ENCODE measurements at places on chromosomes 12 and 14.

- DNase-seq = no peak
Measured at GRCh38 chr12:23945249-23945648, 4.2 kb downstream of the SOX5 start.

GRCh38 chr12:13002301-13003097 is 2.4 kb upstream of the HEBP1 start:
- DNase-seq = no peak

DNA sequence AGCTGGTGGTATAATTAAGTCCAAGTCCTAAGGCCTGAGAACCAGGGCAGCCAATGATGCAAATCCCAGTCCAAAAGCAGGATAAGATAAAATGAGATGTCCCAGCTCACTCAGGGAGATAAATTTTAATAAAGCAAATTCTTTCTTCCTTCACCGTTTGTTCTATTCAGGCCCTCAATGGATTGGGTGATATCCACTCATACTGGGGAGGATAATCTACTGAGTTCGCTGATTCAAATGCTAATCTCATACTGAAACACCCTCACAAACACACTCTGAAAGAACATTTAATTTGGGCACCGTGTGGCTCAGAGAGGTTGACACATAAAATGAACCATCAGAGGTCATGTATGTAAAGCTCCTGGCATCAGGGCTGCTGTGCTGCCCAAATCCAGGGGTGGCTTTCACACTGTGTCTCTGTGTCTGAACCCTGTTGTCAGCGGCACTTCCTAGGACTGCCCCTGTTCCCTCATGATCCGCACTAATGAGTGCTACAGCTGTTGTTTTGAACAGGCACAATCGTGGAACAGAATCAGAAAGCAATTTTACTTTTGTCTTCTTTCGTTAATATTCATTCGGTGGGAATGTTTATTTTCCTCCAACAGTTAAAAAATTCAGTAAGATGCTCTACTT is 428.5 kb upstream of the FBXO33 start:
- no peak for DNase-seq

DNA sequence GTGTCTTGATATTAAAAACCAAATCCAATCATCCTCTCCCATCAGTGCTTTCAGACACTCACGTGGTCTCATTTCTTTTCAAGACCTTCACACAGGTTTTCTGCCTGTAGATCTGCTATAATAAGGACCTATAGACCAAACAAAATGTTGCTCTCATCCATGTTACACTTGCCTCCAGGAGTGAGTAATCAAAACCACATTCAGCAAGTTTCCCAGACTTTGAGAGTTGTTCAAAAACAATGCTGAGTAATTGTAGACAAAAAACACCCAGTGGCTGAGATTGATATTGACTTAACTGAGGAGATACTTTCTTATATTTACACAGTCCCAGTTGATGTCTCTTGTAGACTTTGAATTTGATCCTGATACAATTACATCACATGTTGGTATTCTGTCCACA is 383.1 kb downstream of the TMEM132D start:
- no peak for DNase-seq

- no peak for DNase-seq
Measured at GRCh38 chr12:89333564-89334252, 18.6 kb downstream of the DUSP6 start.

DNA sequence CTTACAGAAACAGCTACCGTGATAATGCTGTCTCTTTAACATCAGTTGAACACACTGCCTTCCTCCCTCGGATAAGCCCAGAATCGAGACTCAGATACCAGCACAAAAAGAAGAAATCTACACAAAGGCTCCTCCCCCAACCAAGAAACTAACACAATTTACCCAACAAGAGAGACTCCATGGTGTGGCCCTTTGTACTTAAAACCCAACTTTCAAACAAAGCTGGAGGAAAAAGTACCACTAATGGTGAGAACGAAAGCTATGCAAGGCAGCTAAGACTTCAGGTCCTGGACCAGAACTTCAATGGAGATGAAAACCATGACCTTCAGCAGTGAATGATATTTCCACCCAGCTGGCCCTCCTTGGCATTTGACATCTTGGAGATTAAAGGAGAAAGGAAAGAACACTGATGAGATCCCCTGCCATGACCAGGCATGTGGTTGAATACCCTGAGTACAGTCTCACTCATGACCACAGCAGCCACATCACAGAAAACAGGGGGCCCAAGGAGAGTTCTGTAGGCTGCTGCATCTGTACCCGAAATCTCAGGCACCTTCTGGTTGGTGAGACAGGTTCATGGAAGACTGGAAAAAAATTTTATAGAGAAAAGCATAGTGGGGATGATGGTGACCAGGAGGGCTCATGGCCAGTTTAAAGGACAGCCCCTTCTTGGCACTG is 36.7 kb downstream of the RBM19 start:
- DNase-seq = peak; percentile 6

- no peak for DNase-seq
Measured at GRCh38 chr12:42733911-42734310, 144.4 kb upstream of the PRICKLE1 start.

- peak; percentile 12 for DNase-seq
Measured at GRCh38 chr12:80040075-80040738, 59.1 kb upstream of the OTOGL start.

DNA sequence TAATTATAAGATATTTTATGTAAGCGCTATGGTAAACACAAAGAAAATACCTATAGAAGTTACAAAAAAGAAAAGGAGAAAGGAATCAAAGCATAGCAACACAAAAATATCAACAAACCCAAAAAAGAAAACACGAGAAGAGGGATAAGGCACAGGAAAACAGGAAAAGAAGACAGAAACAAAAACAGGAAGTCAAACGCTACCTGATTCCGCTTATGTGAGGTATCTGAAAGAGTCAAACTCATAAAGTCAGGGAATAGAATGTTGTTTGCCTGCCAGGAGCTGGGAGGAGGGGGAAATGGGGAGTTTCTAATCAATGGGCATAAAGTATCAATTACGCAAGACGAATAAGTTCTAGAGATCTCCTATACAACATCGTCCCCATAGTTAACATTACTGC is 39.9 kb upstream of the GPR132 start:
- DNase-seq = no peak

- no peak for DNase-seq
Measured at GRCh38 chr12:47797441-47797840, 22.3 kb downstream of the HDAC7 start.

- no peak for DNase-seq
Measured at GRCh38 chr14:58575956-58576355, 61.8 kb upstream of the DACT1 start.

DNA sequence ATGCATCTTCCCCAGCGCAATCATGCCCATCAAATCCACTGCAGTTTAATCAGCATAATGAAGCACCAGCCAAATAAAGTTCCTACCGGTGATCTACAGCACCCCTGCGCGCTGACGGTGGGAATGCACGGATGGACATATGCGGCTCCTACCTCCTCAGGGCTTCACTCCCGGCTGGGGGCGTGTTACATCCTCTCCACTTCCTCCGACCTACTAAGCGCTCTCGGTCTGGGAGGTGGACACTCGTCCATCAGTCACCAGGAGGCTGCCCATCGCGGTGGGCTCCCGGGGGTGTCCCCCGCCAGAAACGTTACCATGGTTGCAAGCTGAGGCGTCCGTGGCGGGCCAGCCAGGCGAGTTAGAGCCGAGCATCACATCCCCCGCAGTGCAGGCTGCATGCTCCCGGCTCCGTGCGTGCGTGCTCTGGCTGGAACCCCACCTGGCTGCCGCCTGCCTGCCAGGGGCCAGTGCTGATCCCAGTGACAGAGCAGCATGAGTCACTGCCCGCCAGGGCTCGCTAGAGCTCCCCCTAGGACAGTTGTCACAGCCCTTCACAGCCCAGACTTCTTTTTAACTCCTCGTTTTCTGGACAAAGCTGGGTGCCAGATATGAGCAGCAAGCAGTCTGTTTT is 73.0 kb downstream of the CIT start:
- DNase-seq = no peak

DNA sequence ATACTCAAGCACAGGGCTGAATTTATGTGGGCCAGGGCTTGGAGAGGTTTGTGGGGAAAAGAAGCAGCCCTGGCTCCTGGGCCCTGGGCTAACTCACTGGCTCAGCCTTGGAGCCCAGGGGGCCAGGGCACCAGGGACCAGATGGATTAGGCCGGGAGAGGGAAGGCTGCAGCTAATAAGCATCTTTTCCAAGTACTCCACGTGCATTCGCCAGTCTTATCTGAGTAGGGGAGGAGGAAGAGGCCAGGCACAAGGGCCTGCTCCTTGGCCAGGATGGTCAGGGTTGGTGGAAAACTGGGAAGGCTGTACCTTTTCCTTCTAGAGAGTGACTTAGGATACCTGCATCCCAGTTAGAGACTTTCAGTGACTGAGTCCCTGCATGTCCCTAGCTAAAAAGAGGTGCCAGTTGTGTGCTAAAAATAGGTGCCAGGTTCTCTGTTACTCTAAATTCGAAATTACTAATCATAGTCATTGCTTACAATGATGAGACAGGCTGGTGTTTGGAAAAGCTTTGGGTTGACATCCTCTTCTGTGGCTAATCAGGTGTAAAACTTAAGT is 1.3 kb downstream of the GLRX5 start:
- DNase-seq = no peak

DNA sequence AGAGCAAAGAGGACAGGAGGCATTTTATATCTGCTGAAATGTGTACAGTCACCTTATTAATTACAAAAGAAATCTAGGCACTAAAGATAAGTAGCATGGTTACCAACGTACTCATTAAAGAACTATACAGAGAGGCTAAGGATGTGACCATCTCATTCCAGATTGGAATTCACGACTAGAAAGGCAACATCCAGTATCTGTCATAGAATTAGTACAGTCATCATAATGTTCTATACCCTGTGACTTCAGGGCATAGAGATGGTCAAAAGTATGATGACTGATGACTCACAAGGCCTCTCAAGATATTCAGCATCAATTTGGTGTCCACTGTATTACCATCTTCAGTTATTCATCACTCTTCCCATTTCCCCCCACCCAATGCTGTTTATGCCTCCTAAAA is 144.0 kb upstream of the PLEKHG7 start:
- no peak for DNase-seq

GRCh38 chr14:104130974-104131651 is 7.3 kb upstream of the KIF26A start:
- no peak for DNase-seq

GRCh38 chr12:94570161-94570560 is 80.2 kb downstream of the TMCC3 start:
- no peak for DNase-seq

DNA sequence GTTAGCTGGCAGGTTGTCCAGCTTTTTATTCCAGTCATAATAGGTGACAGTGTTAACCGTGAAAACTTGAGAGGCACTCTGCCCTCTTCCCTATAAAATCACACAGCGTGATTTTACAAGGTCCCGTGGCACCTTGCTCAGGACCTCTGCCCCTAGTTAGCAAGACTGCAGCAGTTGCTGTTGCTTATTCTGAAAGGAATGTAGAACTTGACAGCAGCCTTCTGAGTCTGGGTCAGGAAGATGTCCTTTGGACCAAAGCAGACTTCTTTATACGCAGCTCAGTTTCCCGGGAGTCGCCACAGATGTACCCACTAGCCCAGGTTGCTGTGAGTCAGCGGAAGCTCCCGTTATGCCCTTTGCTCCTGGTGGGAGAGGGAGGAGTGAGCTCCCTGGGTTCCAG is 13.2 kb downstream of the PRKAB1 start:
- DNase-seq = no peak

DNA sequence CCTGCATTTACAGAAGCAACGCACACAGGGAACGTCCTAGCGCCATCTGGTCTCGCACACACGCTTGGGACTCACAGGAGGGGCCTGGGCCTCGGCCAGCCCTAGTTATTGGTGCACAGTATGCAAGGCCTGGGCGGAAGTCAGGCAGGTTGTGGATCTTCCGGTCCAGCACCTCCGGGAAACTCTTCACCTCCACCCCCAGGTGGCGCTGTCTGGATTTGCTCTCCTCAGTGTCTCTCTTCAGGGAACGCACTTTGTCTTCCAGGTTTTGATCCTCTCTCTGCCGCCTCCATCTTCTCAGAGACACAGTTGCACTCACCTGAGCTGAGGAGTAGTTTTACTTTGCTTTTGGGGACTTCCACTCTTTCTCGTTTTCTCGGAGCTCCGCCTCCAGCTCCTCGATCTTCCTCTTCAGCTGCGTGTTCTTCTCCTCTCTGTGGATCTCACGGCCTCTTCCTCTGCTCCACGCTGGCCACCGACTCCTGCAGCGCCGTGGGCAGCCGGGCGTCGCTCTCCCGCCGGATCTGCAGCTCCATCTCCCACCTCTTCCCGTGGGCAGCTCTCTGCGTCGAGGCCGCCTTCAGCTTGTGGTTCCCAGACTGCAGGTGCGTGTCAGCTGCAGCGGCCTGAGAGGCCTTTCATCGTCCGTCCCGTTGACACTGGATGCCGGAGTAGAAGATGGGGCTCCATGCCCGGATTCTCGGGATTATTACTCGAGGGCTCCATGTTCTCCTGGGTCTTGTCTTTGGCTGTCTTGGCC is 933.8 kb downstream of the TMEM121 start:
- DNase-seq = peak; percentile 39

DNA sequence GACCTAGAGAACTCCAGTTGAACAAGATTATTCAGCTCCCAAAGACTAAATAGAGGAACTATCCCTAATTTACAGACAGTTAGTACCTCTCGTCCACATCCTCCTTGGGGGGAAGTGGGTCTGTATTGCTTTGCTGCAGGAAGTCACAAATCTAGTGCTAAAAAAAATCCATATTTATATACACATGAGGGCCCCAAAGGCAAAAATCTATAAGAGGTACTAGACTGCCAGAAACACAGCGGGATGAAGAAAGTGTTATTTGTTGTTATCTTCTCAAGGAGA is 190.1 kb downstream of the TTC8 start:
- no peak for DNase-seq

DNA sequence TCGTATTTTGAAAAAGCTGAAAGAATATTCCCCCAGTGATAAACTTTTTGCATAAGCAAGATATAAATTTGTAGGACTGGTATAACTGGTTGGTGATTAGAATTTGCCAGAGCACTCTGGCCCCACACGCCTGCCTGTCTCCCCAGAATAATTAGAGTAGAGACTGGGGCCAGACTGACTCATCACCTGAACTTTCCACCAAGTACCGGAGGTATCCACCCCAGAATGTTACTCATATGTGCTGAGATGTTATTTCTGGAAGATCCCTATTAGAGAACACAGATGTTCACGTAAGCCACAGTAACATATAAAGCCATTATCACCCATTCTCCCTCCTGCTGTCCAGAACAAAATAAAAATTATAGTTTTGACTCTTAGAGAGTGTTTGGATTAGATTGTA is 49.5 kb upstream of the PIWIL1 start:
- no peak for DNase-seq

DNA sequence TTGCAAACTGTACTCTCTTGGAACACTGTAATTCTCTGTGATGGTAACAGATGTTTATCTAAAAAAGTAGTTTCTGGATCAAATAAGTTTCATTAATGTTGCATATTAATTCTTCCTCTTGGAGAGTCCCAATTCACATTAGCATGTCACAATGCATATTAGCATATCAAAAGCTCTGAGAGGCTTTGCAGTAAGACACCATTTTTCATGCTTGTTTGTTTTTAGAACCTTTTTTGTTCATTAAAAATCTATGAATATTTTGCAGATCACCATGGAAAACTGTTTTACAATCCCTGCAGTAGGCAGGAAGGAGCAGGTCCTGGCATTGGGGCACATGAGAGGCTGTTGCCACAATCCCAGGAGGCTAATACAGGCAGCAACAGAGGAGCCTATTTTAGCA is 180.7 kb downstream of the KCNH5 start:
- DNase-seq = no peak

GRCh38 chr14:70416338-70416724 is 559 bp downstream of the SYNJ2BP start:
- DNase-seq = no peak

GRCh38 chr12:97752129-97752528 is 289.5 kb downstream of the RMST start:
- DNase-seq = no peak

All from stimulated activated CD8-positive, alpha-beta memory T cell treated with anti-CD3 and anti-CD28 coated beads, Interleukin-15, amount 100 ng/mL, for 48 hours (primary cell).